ENCODE measurements at places on chromosomes 12 and 14. TPM values are rescaled to one million over a fixed set of nuclear protein-coding genes. Genes with fewer than 3 reads are reported as not detected.

GRCh38 chr12:3202734-3203446 is 125.7 kb downstream of the TSPAN9 start:
- peak overlapping the region; percentile 6 for H3K27ac ChIP-seq
- H3K4me3 ChIP-seq = peak overlapping the region; percentile 55
- H3K27me3 ChIP-seq = peaks cover 16% of the 10 kb centered on the region
- peaks cover 18% of the 10 kb centered on the region for H3K36me3 ChIP-seq

DNA sequence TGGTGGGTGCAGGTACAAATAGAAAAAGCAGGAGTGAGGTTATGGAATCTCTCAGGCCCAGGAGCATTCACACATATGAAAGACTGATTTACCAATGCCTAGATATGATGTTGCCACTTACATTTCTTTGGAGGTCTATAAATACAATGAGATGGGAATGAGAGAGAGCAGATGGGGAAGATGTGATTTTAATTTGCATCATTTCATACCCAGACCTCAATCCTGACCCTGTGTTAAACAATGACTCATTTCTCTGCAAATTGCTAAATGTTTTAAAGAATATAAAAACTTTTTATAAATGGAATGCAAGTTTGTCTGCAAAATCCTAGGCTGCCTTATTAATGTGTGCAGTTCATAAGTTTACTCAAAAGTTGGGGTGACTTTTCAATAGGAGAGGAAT is 38.6 kb upstream of the GNG2 start:
- DNase-seq = no peak
- H3K27ac ChIP-seq = no peak overlapping the region
- H3K4me3 ChIP-seq = no peak overlapping the region
- no peaks in the 10 kb centered on the region for H3K36me3 ChIP-seq
- no peaks in the 10 kb centered on the region for H3K4me1 ChIP-seq

DNA sequence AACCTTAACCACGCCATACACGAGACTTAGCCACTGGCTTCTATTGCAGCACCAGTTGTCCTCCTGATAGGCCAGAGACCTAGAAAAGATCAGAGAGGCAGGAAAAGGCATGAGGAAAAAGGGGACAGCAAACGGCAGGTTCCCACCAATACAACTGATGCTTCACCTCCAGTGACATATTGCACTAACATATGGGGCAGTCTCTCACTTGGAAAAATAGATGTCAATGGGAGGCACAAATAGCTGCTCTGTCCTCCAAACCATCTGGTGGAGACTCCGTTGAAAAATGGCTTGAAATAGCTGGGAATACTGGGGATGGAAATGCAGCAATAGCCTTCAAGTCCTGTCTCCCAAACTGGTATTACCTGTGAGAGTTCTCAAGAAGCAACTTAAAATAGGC is 20.3 kb downstream of the SLC8A3 start:
- no peak for DNase-seq
- H3K4me1 ChIP-seq = peaks cover 2% of the 10 kb centered on the region
- H3K27ac ChIP-seq = no peak overlapping the region
- no peak overlapping the region for H3K4me3 ChIP-seq
- H3K36me3 ChIP-seq = no peaks in the 10 kb centered on the region

- H3K27me3 ChIP-seq = peaks cover 77% of the 10 kb centered on the region
- H3K27ac ChIP-seq = no peak overlapping the region
- no peaks in the 10 kb centered on the region for H3K36me3 ChIP-seq
- no peak for DNase-seq
- peaks cover 22% of the 10 kb centered on the region for H3K4me1 ChIP-seq
Observed at GRCh38 chr14:100569734-100570286, 17.4 kb downstream of the BEGAIN start.

DNA sequence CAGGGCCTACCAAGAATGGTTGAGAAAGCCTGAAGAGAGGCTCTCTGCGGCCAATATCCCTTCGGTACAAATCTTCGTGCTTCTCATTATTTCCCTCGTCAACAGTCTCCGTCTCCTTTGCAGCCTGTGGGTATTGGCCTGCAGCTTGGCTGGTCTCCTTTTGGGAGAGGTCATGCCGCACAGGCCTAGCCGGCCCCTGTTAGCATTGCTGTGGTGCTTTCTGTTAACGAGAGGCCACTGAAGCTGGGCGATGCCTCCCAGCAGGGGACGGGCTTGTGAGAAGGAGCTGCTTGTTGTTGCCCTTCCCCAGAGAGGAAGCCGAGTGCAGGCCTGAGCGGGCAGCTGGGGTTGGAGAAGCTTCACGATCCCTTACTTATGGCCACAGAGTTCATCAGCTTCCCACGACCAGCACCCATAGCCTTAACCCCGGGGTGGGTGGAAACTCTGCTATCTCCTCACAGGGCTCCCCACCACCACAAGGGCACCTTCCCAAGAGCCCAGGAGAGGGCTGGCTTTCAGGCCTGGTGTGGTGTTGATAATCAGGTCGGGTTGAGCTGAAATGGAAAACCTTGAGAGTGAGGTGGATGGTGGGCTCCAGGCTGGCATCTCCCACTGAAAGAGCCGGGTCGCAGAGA is 228.6 kb downstream of the ZFP36L1 start:
- H3K27ac ChIP-seq = peak overlapping the region; percentile 74
- peak; percentile 69 for DNase-seq
- peaks cover 61% of the 10 kb centered on the region for H3K4me1 ChIP-seq
- no peak overlapping the region for H3K4me3 ChIP-seq
- H3K36me3 ChIP-seq = no peaks in the 10 kb centered on the region

- H3K4me1 ChIP-seq = peaks cover 35% of the 10 kb centered on the region
- H3K27me3 ChIP-seq = peaks cover 47% of the 10 kb centered on the region
- H3K36me3 ChIP-seq = peaks cover 31% of the 10 kb centered on the region
- H3K27ac ChIP-seq = no peak overlapping the region
Observed at GRCh38 chr14:53950031-53950793, 6.4 kb downstream of the BMP4 start.

DNA sequence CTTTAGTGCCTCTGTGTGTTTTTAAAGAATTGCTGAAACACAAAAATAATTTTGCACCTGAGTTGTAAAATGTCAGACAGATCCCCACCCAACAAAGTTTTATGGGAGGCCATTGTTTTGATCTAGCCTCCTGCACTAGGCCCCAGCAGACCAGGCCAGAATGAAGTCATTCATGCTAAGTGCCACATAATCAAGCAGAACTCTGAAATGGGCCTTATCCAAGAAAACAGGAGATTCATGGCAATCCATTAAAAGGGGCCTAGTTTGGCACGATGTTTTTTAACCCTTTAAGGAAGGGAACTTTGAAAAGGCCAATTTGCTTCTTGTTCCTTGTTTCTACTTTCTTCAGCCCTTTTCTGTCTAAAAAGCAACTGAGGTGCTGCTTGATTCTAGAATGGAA is 260.9 kb downstream of the ITPR2 start:
- H3K27ac ChIP-seq = no peak overlapping the region
- H3K4me3 ChIP-seq = no peak overlapping the region
- no peaks in the 10 kb centered on the region for H3K36me3 ChIP-seq
- DNase-seq = peak; percentile 51

The DBX2 gene
- not detected for polyA plus RNA-seq

The LRCOL1 gene
- polyA plus RNA-seq = 0.43 TPM

All from muscle of leg (tissue), 16 donors.